Lower lobe of right lung (tissue), 2 donors: ENCODE measurements at places on chromosomes 11 and 22. TPM values are rescaled to one million over a fixed set of nuclear protein-coding genes. Genes with fewer than 3 reads are reported as not detected.

Gene ZNF74
- total RNA-seq: 12.3 TPM

Gene C11orf91
- total RNA-seq: not detected

Gene DSCAML1
- total RNA-seq: 0.95 TPM

Gene CEND1
- not detected for total RNA-seq

Gene RASD2
- total RNA-seq: 3.6 TPM
